ENCODE measurements at places on chromosomes 7 and 10.

- no peak for DNase-seq
Measured at GRCh38 chr10:69952069-69952800, 100.4 kb upstream of the MACROH2A2 start.

DNA sequence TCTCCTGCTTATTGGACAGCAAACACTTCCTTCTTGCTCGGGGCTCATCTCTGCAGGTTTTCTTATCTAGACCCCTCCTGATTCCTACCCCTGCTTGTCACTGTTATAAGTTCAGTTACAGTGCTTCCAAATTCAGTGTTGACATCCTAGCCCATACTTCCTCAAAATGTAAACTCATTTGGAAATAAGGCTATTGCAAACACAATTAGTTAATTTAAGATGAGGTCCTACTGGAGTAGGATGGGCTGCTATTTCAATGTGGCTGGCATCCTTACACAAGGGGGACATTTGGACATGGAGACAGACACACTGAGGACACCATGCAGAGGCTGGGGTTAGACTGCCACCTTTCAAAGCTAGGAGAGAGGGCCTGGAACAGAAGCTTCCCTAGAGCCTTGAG is 85.2 kb upstream of the NPVF start:
- no peak for DNase-seq

DNA sequence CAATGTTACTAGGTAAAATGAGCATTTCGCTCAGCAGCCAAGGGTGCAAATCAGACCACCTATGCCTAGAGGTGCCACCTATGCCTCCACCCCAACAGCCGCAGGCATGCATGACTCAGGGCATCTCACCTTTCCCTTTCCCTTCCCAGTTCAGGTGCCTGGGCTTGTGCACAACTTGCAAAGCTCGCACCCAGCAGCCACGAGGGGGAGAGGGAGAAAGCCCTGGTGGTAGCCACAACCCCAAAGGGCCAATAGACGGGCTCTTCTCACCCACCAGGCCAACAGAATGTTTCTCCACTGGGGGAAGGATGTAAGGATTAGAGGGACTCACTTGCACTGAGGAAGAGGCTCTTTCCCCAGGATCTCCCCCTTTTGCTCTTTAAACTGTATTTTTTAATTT is 462.3 kb upstream of the PCDH15 start:
- no peak for DNase-seq

GRCh38 chr7:119175911-119176627 is 951.6 kb downstream of the ANKRD7 start:
- no peak for DNase-seq

DNA sequence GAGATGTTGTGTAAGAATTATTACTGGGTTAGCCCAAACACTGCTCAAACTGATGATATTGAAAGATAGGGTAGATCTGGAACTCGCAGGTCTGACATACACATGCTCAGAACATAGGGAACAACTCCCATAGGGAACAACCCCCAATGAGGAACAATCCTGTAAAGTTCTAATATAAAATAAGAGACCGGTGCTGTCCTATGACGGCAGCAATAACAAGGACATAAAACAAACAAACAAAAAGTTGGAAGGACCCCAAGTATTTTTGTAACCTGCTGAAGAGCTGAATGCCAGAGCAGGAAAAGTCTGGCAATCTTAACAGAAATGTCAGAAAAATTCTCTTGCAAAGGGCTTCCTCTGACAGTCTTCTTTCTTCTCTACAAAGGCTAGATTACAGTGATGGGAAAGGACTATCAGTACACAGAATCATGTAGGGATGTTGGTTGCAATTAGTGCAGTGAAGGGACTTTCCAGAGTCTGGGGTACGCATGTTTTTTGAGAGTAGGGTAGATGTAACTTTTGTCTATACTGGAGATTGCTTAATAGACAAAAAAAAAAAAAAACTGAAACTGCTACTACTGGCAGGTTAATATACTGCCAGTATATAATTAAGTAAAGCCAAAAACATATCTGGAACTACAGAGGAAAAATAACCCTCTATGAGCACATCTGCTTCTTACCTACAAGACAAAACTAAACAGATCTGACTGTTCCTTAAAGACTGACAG is 35.5 kb downstream of the IDE start:
- no peak for DNase-seq

DNA sequence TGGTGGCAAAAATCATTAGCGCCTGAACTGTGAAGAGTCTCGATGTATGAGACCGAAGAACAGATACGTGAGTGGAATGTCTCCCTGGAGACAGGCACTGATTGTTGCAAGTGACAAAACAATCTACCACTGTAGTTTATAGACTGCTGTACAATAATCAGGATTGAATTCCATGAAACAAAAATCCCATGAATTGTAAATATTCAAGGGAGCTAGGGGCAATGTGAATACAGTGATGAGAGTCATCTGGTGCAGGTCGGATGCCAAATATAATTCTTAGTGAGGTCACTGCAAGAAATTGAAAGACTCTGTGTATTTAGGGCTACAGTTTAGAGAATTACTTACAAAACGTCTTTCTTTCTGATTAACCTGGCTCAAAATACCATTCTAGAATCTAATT is 594.4 kb upstream of the VSTM2A start:
- no peak for DNase-seq

GRCh38 chr10:35096312-35096711 is 6.2 kb upstream of the CUL2 start:
- no peak for DNase-seq

DNA sequence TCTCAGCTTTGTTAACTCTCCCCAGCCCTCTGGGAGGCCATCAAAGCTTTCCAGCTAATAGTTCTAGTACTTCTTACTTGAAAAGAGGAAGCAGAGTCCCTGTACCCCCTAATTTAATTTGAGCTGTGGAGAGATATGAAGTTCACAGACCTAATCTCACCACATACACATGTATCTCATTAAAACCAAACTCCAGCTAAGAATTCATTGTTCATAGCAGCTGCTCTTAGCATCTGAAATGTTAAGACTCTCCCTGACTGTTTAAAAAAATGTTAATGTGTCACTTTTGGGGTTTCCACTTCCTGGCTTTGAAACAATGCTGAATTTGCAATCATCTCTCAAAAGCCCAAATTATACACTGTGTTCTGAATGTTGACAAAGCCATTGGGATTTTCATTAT is 16.2 kb upstream of the MRC1 start:
- no peak for DNase-seq

DNA sequence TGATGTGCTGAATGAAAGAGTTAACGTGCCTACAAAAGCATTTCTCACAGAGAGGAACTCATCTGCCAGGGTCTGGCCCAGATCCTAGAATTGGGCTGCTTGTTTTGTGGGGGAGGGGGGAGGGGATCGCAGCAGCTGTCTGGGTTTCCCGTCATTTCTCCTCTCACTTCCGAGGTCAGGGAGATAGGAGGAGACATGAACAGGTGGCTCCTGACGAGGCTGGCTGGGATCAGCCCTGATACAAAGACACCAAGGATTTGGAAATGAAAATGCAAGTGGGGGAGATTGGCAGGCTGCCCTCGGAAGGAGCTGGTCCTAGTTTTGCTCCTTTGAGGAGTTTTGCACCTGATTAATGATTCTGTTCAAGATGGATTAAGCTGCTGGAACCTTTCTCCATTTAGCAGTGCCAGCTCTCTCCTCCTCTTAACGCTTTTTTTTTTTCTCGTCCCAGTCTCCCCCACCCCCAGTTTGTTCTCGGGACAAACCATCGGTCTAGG is 86.8 kb upstream of the KMT2C start:
- no peak for DNase-seq

GRCh38 chr10:11194859-11195586 is 177.4 kb downstream of the CELF2 start:
- DNase-seq = no peak

DNA sequence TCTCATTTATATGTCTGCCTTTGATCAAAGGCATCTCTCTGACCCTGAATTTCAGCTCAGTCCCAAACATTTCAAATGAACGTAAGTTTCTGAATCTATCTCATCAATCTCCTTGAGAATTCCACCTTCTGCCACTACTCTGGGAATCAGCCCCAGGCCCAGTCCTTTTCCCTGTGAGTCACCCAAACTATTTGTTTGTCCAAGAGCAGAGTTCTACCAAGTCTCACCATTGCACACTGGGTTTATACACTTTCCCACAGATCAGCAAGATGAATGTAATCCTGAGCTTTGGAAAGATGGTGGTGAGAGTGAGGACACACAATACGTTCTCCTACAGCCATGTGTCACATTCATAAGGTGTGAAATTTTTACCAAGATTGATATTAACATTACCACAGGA is 251.3 kb upstream of the VWC2 start:
- no peak for DNase-seq

- no peak for DNase-seq
Measured at GRCh38 chr10:77176232-77176631, 461.4 kb downstream of the KCNMA1 start.

GRCh38 chr7:34240417-34240816 is 335.1 kb downstream of the BMPER start:
- no peak for DNase-seq

DNA sequence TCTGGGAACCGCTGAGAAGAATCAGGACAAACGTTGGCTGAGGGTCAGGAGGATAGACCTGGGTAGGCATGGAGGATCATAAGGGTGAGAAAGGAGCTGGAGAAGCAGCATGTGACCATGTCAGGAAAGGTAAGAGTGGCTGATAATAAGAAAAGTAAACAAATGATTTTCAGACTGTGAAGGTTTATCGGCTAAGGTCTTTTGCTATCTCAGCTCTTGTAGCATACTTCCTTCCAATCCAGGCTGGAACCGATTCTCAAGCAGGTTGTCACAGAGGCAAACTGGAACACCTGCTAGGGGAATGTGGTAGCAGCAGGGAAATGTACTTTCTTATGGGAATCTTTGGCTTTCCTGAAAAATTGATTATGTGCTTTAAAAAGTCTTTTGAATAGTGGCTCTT is 74.7 kb downstream of the TMEM168 start:
- no peak for DNase-seq

- no peak for DNase-seq
Measured at GRCh38 chr7:102258073-102258748, 28.5 kb upstream of the SH2B2 start.

DNA sequence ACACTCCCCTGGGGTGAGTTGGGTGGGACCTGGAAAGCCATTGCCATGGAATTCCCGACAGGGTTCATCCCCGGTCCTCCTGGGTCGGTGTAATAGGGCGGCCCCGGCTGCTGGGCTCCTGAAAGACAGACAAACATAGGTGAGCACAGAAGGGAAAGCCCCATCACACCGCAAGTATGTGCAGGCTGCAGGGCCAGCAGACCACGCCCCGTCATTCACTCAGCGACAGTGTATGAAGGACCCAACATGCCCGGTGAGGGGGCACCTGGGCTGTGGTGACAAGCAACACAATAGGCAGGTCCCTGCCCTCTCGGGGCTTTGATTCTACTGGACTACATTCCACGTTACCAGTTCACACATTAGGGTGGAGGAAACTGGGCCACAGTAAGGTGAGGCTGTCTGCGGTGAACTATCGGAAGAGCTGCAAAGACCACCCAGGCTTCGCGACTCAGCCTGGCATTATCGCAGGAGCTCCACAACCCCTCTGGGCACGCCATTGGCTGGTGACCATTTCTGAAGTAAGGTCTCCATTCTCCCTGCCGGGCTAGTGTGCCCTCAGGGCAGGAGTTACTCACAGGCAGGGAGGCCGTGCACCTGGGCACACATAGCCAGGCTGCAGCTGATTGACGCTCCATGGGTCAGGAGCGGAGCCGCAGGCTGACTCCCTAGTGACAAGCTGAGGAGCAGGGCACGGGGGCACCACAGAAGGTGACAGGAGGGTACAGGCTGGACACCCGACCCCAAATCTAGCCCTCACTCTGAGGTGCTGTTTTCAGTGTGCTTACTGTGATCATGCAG is 99.2 kb downstream of the VOPP1 start:
- no peak for DNase-seq

DNA sequence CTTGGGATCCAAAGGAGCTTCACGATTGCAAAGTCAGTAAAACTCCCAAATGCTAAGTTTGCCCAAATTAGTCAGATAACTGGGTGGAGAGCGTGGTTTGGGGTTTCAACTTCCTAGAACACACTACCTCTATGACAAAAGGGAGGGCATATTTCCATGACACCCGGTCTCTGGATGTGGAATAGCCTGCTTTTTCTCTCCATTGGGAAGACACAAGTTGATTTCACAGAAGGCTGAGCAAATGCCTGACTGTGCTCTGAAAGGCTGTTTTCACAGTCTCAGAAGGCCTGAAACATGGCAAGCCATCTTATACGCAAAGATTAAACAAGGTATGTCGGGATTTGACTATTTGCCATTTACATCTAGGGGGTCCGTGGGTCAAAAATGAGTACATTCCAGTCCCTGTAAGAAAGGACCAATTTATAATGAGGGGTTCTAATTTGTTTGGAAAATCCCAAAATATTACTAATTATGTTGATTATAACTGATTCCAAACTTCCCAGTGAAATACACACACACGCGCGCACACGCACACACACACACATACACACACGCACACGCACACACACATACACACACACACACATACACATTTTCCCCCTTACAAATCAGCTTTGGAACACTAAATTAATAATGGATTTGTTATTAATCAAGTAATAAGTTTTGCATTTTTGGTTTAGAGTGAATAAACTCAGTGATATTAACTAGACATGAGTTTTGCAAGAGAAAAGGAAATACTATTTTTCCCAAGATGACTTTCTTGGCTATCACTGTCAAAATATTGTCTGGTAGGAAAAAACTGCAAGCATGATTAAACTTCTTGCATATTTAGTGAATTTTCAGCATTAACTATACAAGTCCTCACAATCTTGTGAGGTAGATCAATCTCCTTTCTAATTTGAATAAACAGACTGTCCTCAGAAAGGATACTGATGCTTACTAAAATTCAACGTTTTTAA is 105.0 kb downstream of the PRTFDC1 start:
- DNase-seq = no peak

- DNase-seq = no peak
Measured at GRCh38 chr7:135917721-135918120, 59.4 kb downstream of the MTPN start.

DNA sequence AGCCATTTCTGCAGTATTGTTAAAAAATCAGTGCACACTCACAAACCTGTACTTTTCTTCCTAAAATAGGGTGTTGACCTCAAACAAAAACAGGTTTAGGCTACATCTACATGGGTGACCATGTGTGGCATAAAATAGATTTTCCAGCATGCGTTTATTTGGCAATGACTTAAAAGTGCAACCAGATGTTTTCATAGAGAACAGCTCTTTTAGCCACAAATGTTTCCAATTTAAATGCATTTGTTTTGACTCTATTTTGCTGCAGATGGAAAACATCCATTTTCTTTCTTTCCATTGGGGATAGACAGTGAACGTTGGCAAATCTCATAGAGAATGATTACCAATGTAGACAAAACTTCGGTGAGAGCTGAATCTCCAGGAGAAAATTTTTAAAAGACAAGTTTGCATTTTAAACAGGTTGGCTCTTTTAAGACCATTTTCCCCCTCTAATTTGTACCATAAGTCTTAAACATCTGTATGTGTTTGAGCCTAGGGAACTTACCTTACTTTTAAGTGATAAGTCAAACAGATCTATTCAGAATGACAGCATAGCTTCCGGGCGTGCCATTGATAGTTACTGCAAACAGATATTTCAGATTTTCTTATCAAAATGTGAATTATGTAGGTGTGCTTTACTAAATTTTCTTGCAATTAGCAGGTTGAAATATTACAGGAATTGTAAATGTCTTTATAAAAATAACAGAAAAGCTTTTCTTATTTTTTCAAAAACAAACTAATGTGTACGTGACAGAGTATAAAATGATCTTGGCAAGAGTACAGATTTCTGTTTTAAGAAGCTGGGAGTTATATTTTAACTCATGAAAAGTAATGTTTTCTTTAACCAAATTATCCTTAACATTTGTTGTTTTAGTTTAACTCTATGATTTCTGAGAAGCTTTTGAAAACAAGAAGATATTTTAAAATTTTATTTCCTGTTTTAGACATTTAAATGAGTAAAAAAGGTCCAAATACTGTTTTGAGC is 144.9 kb downstream of the HGF start:
- no peak for DNase-seq

- no peak for DNase-seq
Measured at GRCh38 chr10:101216207-101217043, 12.8 kb downstream of the LBX1 start.
